ENCODE measurements at places on chromosomes 7 and 10. TPM values are rescaled to one million over a fixed set of nuclear protein-coding genes. Genes with fewer than 3 reads are reported as not detected.

Gene STEAP1B
- not detected for total RNA-seq

Gene CALML3
- not detected for total RNA-seq

Gene FGL2
- total RNA-seq = not detected

Gene GIMAP5
- not detected for total RNA-seq

Gene TAS2R3
- total RNA-seq = not detected

Gene AEBP1
- total RNA-seq = not detected

Gene OR2A7
- total RNA-seq = not detected

Gene TRPV5
- total RNA-seq = not detected

Gene MRLN
- not detected for total RNA-seq

Gene TLX1
- total RNA-seq = not detected

Gene SUGCT
- total RNA-seq = 0.77 TPM

Gene DENND2A
- total RNA-seq = 0.78 TPM

Gene NEUROD6
- total RNA-seq = not detected

Gene SSC4D
- total RNA-seq = 1.6 TPM

Gene ARF5
- total RNA-seq = 162 TPM

Gene CYP2C19
- total RNA-seq = not detected

Gene CCDC146
- total RNA-seq = 0.48 TPM

Gene TUBAL3
- total RNA-seq = 0.19 TPM

Gene TCAF2
- 0.84 TPM for total RNA-seq

Gene HOXA11
- 0.70 TPM for total RNA-seq

Gene FRMPD2
- total RNA-seq = not detected

Gene TRIM50
- total RNA-seq = not detected

Gene HPS6
- 27.0 TPM for total RNA-seq

Gene CPXM2
- total RNA-seq = not detected

Gene ECD
- 30.2 TPM for total RNA-seq

Gene SPDYE5
- total RNA-seq = not detected

Gene CFTR
- not detected for total RNA-seq

Gene IQUB
- total RNA-seq = 0.12 TPM

Gene MYH16
- 0.32 TPM for total RNA-seq

Gene RBM20
- 2.6 TPM for total RNA-seq

Gene PTCD1
- total RNA-seq = 7.3 TPM

Gene NUDT13
- total RNA-seq = 5.4 TPM

Gene SPDYE2B
- not detected for total RNA-seq

Gene TUBB8
- not detected for total RNA-seq

Gene PPRC1
- 55.9 TPM for total RNA-seq

All from A549 treated with GW870086 at 1 μM for 4 hours (cell line).